Hematopoietic multipotent progenitor cell treated with erythropoietin and hydrocortisone succinate and interleukin-3 and kit ligand, for 4 days (in vitro differentiated cells): ENCODE measurements at places on chromosomes 7 and 10.
A peak's percentile ranks its signal among the peaks of the same experiment; 100 is the strongest.

DNA sequence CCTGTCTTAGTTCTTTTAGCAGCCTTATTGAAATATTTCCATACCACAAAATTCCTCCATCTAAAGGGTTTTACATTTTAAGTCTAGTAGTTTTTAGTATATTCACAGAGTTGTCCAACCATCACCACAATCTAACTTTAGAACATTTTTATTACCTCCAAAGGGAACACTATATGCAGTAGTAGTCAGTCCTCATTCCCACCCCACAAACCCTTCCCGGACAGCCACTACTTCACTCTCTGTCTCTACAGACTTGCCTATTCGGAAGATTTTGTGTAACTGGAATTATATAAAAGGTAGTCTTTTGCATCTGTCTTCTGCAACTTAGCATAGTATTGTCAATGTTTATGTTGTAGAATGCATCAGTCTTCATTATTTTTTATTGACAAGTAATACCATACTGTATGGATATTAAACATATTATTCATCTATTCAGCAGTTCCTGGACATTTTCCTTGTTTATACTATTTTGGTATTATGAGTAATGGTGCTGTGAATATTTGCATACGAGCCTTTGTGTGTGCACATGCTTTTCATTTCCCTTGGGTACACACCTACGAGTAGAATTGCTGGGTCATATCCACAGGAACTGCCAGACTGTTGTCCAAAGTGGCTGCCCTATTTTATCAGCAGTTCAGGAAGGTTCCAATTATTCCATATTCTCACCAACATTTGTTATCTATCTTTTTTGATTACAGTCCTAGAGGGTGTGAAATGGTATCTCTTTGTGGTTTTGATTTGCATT, 60.9 kb upstream of the LANCL2 start:
- no peak for DNase-seq

DNA sequence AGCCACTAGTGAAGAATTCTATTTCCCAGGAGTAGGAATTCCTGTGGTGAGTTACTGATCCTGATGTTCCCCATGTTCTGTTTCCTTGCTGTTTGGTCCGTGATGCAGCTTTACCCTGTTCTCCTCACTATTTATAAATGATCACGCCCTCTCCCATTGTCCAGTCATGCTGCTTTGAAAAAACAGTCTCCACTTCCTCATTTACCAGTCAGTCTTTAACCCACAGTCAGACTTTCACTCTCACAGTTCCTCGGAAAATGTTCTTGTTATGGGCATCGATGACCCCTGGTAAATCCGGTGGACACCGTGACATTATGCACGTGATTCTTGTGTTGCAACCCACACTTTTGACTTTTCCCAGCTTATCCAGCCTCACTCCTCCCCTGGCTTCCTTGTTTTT, 14.4 kb downstream of the SCIN start:
- peak; percentile 71 for DNase-seq

DNA sequence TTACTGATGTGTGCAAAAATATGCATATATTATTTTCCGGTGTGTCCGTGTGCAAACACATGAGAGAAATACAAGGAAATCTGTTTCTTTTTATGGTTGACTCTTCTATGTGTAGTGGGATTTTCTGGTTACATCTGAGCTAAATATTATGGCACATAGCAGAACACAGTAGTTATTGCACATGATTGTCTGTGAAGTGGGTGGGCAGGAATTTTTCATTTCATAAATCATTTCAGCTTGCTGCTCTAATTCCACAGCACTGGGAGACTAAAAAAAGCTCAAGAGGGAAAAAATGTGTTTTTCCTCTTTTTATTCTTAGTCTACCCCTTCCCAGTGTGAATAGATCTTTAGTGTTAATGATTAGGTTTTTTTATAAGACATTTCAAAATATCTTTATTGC, 197.9 kb downstream of the MBL2 start:
- DNase-seq: no peak

- no peak for DNase-seq
Measured at GRCh38 chr7:82410461-82410860, 33.1 kb downstream of the CACNA2D1 start.

- no peak for DNase-seq
Measured at GRCh38 chr7:140673774-140674155, 1.0 kb downstream of the ADCK2 start.
